Kidney glomerular epithelial cell (primary cell): ENCODE measurements at places on chromosomes 6 and 20.
A peak's percentile ranks its signal among the peaks of the same experiment; 100 is the strongest.

DNA sequence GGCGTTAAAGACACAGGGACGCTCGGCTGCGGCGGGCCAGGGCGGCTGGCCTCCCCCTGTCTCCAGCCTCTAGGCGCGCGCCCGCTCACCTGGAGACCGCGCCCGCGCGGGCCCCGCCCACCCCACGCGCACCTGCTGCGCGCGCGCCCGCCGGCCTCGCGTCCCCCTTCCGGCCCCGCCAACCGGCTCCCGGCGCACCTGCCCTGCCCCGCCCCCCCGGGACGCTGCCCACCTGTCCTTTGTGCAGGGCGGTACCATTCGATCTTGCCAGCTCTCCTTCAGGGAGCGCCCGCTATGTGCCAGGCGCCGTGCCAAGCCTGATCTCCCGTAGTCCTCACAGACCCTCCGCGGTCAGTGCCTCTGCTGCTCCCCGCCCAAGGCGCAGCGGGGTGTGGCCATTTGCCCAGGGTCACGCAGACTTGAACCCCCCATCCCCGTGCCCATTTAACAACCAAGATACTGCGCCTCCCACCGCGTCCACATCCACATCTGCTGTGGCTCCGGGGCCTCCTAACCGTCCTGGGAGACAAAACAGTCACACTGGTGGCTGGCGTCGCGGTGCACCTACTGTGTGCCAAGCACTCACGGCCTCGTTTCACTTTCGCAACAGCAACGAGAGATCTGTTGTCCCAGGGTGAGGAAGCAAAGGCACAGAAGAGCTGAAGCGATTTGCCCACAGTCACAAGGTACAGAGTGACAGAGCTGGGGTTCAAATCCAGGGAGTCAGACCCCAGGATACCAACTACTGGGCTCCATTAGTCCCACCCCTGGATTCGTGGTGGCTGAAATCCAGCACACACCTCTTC, 48.1 kb downstream of the NOL4L start:
- no peak for DNase-seq

DNA sequence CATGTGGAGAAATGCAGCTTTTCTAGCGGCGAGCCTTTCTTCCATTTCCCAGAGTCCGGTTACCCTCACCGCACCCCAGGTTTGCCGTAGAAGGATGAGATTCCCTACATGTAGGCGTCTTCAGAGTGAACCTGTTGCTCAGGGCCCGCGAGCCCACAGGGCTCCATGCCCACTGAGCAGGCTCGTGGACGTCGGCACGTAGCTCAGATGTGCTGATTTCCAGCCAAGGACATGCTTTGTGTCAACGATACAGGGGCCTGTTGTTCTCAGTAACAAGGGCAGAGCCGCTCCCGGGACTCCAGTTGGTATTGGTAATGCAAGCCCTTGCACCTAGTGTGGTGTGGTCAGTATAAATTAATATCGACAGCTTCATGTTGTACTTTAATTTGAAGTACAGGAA, 159.6 kb downstream of the MTHFD1L start:
- DNase-seq = no peak

GRCh38 chr6:6503191-6503590, 85.3 kb upstream of the LY86 start:
- no peak for DNase-seq

DNA sequence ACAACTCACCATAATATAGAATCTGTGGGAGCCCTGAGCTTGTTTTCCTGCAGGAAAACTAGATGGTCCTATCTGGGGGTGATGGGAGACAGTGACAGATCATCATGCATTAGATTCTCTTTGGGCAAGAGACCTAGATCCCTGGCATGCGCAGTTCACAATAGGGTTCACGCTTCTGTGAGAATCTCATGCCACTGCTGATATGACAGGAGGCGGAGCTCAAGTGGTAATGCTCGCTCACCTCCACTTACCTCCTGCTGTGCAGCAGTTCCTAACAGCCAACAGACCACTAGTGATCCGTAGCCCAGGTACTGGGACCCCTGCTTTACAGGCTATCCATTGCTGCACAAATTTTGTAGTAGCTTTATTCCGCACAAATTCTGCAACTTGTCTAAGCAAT, 84.5 kb downstream of the HIVEP2 start:
- DNase-seq = no peak

GRCh38 chr6:157648561-157648960, 174.5 kb upstream of the SNX9 start:
- DNase-seq = peak; percentile 23

DNA sequence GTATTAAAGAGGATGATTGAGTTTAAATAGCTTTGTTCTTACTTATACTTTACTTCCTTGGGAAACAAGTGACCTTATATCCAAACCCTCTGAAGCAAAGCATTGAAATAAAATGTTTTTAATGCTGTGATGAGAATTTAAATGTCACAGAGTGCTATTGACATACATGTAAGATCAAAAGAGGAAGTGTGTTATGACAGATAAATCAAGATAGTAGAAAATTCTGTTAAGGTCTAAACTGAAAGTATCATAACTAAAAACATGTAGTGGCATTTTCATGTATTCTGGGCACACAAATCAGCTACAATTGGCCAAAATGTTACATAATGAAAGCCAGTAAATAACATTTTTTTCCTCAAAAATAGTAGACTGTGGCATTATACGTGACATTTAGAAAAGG, 318.0 kb downstream of the GRIK2 start:
- DNase-seq = no peak

DNA sequence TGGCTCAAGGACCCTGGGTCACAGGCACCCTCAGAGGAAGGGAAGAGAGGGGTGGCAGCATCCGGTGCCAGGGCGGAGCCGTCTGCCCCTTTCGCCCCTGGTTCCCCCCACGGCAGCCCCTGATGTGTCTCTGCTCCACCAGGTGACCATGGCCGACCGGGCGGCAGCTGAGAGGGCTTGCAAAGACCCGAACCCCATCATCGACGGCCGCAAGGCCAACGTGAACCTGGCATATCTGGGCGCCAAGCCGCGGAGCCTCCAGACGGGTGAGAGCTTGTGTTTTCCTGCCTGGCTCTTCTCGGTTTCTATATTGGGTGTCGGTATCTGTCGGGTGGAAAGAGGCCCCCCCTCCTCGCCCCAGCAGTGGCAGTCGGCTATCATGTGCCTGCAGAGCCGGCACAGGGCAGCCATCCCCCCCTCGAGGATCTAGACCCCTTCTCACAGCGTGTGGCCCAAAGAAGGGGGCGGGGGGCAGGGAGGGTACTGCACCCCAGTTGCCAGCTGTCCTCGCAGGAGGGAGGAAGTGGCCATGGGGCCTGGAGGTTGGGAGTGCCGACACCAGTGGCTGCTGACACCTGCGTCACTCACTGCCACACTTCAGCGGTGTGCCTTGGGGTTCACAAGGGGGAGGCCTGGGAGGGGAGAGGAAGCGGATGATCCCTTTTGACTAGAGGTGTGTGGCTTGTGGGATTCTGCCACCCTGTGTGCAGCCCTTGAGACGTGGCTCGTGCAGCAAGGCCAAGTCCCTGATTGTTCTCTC, 1.5 kb downstream of the RBM38 start:
- DNase-seq = no peak

GRCh38 chr6:56767892-56768531, 125.3 kb upstream of the DST start:
- DNase-seq = no peak

DNA sequence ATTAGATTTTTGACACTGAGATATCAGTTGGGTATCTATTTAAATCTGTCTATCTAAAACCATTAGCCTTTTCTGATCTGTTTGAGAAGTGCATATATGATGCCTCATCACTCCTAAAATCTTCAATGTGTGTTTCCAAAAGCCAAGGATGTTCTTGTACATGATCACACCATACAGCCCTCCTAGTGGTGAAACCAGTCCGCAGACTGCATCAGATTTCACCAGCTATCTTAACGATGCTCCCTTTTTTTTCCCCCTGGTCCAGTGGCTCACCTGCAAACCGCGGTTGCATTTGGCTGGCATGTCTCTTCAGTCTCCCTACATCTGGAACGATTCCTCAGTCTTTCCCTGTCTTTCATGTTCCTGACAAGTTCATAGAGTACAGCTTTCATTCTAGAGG, 4.0 kb downstream of the KIZ start:
- DNase-seq = no peak

- DNase-seq = no peak
Measured at GRCh38 chr20:25321991-25322390, 68.6 kb downstream of the ABHD12 start.

GRCh38 chr20:50675671-50676376, 15.5 kb downstream of the RIPOR3 start:
- DNase-seq = no peak

- DNase-seq = no peak
Measured at GRCh38 chr6:132268209-132268608, 133.1 kb downstream of the MOXD1 start.

GRCh38 chr6:158039178-158039557, 57.5 kb downstream of the SYNJ2 start:
- DNase-seq = no peak

DNA sequence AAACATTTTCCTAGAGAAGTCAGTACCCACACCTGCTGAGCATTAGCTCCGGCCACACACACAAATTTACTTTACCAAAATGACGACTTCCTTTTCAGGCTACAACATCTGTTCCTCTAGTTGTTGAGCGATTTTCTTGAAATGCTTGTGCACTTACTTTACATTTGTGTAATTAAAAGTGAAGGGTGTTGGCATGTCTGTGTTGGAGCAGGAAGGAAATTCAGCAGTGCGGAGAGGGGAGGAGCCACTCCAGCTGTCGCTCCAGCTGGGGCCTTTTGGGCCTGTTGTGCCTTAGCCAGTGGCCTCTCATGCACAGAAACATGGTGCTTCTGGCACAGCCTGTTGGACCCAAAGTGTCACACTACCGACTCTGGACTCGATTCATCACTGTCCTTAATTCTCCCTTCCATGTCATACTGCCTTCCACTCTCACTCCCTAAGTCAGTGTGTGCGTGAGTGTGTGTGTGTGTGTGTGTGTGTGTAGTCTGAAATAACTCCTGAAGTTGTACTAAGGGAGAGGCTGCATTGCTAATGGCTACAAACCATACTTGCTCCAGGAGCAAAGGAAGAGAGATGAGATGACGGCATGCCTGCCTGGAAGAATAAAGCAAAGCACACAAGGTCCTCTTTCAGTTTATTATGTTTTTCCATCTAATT, 191.8 kb upstream of the ARG1 start:
- no peak for DNase-seq

- DNase-seq = peak; percentile 26
Measured at GRCh38 chr6:70413992-70414494, 735 bp downstream of the FAM135A start.

DNA sequence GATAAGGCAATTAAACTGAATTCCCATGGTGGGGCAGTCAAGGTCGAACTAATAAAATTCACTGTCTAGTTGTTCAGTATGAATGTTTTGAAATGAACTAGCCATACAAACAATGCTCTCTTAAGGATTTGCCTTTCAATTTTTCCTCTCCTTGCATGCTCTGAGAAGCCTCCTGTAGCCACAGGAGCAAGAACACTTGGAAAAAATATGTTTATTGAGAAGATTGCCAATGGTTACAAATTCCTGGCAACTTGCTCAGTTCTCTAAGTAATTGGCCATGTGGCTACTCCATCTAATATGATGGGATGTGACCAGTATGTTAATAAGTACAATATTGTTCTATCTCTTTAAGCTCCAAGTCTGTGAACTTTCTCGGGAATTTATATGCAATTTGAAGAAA, 49.4 kb downstream of the FUT9 start:
- DNase-seq = no peak

DNA sequence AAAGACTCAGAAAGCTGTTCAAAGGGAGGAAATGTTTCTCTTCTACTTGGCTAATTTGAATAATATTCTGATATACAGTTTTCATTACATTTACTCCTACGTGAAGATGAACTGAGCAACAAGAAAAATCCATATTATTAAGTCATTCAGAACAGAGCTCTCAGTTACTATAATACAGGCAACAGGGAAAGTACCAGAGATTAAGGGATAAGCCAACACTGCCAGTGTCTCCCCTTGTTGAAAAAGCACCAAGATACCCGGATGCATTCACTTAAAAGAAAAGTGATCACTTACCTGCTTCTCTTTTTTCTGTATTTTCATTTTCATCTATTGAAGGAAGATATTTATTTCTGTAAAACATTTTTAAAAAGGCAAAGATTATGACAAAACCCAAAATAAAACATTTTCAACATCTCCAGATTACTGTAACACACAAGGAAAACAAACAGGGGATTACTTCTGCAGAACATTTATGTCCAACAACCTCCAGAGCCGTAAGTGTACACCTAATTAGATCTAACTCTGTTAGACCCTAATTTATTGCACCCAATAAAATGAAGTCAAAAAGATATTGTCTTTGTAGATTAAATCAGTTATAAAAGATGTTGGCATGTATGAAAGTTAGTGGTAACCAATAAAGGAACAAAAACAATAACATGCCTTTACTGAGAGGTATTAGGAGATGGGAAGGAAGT, 67.0 kb downstream of the CHD6 start:
- DNase-seq = no peak

DNA sequence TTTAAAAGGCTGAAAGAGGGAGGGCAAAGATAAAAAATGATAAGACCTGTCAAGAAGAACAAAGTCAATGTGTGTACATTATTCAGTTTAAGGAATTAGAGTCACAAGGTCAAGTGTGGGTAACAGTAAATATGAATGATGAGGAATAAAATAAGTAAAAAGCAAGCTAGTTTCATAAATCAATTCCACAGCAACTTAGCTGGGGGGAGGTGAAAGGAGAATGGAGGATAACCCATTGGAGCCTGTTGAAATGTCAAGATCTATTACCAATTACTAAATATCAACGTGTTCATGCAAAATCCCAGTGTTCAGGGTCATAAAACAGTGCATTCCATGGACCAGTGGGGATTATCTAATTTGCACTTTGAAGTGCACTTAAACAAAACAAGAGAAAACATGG, 242.9 kb downstream of the TBX18 start:
- DNase-seq = no peak

DNA sequence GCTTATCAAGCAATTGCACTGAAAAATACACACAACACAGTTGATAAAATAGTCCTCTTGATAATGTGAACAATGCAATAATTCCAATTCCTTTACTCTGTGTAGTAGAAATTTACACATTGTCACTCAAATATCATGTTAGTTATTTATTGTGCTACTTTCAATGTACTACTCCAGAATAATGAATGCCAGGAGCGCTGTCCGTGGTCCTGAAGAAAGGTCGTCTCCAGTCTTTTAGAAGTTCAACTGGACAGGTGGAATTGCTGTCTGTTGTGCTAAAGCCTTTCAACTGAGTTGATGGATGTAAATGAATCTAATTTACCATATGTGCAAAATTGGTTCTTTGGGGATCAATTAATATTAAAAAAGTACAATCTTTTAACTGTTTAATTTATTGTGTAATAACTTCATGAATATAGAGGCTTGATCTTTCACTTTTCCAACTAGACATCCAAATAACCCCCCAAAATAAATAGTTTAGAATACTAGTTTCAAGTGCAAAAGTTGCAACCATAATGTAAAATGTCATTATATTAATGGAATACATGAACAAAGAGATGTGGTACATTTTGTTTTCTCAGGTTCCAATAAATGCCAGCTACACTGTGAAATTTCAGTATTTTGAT, 3.2 kb downstream of the GRIK2 start:
- peak; percentile 35 for DNase-seq

DNA sequence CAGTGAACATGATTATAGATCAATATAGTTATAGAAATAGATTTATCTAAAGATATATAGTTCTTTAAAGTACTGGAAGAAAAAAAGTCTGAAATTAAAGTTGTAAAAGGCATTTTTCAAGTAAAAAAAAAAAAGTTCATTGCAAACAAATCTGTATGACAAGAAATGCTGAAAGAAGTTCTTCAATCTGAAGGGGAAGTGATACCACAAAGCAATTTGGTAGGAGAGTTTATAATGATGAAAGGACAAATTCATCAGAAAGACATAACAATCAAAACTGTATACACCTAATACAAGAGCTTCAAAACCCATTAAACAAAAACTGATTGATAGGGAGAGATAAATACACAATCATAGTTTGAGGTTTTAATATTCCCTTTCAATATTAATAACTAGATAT, 14.1 kb downstream of the HUS1B start:
- DNase-seq = no peak
